ENCODE measurements at places on chromosomes 16 and 17.
A peak's percentile ranks its signal among the peaks of the same experiment; 100 is the strongest.

- no peak for DNase-seq
Observed at GRCh38 chr17:58813712-58814111, 58.1 kb downstream of the PPM1E start.

DNA sequence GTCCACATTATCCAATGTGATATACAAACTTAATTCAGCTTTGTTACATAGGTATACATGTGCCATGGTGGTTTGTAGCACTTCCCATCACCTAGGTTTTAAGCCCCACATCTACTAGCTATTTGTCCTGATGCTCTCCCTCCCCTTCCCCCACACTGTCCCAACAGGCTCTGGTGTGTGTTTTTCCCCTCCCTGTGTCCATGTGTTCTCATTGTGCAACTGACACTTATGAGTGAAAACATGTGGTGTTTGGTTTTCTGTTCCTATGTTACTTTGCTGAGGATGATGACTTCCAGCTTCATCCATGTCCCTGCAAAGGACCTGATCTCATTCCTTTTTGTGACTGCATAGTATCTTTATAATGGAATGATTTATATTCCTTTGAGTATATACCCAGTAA is 196.7 kb downstream of the CDH11 start:
- DNase-seq = no peak

GRCh38 chr16:19935694-19936093 is 51.0 kb upstream of the GPRC5B start:
- DNase-seq = no peak

- DNase-seq = peak; percentile 52
Observed at GRCh38 chr17:64025732-64026294, 5.4 kb upstream of the ICAM2 start.

GRCh38 chr17:63741143-63741407 is 524 bp downstream of the STRADA start:
- DNase-seq = no peak

- DNase-seq = no peak
Observed at GRCh38 chr16:88406096-88407041, 23.6 kb downstream of the ZNF469 start.

DNA sequence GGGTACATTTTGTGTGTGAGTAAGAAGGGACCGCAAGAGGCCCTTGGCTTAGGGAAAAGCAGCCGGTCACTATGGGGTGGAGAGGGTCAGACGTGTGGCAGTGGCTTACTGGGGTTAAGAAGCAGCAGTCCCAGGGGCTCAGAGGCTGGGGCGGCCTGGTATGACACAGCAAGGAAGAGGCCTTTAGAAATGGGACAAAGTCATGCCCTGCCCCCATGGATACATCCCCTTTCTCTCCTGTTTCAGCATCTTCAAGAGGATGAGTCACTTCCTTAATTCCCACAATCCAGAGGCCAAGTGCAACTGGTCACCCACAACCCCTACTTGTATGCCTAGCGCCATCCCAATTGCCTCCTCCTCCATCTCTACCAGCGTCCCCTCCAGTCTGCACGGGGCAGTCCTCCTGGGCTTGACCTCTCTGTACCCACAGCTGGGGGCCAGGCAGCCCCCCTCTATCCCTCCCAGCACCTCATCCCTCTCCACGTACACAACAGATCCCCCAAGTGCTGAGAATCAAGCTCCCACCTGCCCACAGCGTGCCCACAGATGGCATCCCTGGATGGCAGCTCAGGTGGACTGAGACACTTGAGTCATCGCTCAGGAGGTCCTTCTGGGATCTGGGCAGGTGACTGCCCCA is 6.9 kb upstream of the EFTUD2 start:
- peak; percentile 86 for DNase-seq

DNA sequence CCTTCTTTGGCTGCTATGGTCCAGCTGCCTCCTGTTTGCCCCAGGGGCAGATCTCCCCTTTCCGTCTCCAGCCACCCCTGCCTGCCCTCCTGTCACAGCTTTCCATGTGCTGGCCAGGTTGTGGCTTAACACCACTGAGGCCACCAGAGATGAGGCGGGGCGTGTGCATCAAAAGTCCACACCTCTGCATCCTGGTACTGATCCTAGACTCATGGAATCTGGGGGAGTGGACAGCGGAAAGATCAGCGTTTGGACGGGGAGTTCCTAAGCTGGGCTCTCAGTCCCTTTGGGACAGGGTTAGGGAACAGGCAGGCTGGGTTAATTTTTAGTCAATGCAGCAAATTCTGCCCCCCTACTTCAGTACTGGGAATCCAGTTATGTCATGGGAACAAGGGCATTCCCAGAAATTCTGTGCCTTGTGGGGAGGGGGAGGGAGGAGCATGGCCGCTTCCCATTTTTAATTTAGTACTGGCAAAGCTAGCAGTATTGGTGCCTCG is 3.9 kb downstream of the IGFBP4 start:
- no peak for DNase-seq

DNA sequence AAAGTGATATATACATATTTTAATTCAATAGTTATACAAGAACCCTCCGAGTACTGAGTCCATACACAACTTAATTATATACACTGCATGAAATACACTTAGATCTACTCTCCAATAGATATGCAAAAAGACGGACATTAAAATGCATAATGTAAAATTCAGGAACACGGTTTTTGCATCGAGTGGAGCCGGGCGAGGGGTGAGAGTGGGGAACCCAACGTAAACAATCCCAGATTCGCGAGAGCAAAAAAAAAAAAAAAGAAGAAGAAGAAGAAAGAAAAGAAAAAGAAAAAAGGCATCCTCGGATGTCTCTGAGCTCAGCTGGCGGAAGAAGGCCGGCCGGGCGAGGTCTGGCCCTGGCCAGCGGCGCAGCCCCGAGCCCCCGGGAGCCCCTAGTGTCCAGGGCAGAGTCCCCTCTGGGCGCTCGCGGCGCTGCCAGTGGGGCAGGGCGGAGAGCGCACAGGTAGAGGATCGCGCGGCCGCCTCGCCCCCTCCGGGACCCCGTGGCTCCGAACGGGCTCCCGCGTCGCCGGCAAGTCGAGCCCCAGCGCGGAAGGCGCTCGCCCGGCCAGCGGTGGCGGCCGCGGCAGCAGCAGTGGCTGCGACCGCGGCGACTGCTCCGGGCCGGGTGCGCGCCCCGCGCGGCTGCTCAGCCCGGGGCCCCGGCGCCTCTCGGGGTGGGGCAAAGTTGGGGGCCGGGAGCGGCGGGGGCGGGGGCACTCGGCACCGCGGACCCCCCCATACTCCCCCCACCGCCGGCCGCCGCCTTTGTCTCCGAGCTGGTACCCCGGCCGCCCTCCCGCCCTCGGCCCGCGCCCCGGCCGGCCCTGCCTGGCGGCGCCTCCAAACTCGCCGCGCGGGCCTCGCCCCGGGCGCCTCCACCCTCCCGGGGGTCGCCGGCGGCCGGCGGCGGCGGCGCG is 9.6 kb upstream of the ZFHX3 start:
- DNase-seq = no peak

GRCh38 chr16:85211271-85211801 is 99.1 kb upstream of the CIBAR2 start:
- DNase-seq = peak; percentile 56

- DNase-seq = no peak
Observed at GRCh38 chr17:30000001-30000754, 58.7 kb downstream of the EFCAB5 start.

DNA sequence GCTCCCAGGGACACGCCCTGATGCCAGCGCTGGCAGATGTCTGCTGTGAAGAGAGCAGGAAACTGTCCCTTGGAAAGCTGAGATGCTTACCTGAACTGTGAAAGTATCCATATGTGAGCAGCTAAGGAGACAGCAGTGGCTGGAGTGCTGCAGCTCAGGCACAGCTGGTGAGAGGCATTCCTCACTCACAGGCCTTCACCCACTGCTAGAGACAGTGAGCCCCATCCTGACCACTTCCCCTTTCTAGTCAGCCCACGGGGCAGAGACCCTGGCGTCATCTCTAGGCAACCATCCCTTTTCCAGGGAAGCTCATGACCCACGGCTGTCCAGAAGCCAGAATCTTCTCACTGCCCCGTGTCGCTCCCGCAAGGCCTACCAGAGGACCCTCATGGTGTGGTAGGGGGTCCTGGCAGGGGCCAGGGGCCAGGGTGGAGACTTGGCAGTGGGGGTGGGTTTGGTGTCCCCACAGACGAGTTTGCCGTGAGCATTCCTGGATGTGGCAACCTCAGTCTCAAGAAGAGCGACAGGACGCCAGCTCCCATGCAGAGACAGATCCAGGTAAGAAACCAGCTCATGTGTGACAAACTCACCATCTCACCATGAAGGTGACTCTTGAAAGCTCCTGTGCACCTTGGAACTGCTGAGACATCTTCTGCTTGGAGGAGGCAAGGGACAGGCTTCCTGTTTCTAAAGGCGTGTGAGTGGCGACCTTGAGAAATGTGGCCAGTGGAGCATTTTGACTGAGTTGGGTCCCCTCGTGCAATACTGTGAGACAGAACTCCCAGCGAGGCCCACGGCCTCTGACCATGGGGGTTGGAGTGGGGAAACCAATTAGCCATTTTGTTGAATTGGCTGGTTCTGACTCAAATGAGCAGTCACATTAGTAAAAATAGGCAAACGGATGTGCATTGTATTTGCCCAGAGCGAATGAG is at the start of gene SCIMP:
Gene SCIMP (minus strand): TSS at position 216 of the 932 bp plus-strand sequence. CDS start 105 bp downstream, at position 111.
- no peak for DNase-seq

GRCh38 chr17:39804839-39805238 is 59.3 kb downstream of the IKZF3 start:
- no peak for DNase-seq

DNA sequence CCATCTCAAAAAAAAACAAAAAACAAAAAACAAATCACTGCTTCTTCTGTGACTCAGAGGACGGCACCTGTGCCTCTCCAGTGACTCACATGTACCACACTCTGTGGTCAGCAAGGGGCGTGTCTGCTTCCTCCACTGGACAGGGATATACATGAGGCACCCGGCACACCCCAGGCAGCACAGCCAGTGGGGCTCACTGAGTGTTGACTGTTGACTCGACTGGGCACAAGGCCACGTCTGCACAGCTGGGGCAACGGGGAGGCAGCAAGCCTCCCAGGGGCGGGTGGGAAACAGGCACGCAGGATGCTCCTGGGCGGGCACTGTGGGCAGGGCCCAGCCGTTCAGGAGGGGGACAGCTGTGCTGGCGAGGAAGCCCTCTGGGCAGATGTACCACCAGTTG is 64.1 kb downstream of the TIMM22 start:
- DNase-seq = peak; percentile 98

- no peak for DNase-seq
Observed at GRCh38 chr16:7437843-7438242, 105.2 kb downstream of the RBFOX1 start.

GRCh38 chr16:5604770-5605169 is 507.2 kb upstream of the EEF2KMT start:
- DNase-seq = no peak

DNA sequence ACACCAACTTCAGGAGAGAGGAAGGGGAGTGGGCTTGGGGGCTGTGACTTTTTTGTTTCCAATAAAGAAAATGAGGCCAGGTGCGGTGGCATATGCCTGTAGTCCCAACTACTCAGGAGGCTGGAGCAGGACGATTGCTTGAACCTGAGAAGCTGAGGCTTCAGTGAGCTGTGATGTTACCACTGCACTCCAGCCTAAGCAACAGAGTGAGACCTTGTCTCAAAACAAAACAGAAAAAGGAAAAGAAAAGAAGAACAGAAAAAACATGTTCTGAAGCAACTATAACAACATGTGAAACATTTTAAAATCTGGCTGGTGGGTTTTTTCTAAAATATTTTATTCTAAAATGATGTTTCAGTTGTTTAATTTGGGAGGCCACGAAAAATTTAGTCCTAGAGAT is 554.0 kb upstream of the ZFHX3 start:
- no peak for DNase-seq

GRCh38 chr17:1800712-1801111 is 29.0 kb downstream of the SMYD4 start:
- DNase-seq = no peak

- DNase-seq = no peak
Observed at GRCh38 chr16:79500286-79500685, 100.3 kb downstream of the MAF start.

- DNase-seq = peak; percentile 96
Observed at GRCh38 chr17:72422505-72423285, 301.9 kb downstream of the SOX9 start.

DNA sequence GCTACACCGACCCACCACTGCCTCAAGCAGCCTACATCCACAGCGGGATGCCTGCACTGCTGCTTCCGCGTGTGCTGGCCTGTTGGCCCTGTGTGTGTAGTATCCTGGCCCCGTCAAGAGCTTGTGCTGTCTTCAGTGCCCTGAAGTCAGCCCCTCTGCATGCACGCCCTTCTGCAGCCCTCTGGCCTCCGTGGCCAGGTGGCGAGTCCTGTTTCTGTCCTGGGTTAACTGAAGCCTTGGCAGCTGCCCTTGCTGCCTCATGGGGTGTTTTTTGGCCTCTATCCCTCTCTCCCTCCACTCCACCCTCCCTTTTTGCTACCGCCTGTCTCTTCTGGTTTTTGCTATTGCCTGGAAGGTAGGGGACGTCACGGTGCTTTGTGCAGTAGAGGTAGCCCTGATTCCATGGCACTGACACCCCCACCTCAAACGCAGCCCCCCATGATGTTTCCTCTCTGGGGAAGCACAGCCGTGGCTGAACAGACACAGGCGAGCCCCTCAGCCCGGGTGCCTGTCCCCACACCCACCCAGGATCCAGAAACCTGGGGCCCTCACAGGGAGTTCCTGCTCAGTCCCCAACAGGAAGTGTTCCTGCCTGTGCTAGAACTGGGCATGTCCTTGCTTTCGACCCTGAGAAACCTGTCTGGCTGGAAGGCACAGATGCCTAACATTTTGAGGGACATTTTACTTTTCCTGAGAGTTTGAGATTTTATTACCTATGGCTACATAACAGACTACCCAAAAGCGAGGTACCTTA is 18.8 kb upstream of the AMZ2 start:
- no peak for DNase-seq

DNA sequence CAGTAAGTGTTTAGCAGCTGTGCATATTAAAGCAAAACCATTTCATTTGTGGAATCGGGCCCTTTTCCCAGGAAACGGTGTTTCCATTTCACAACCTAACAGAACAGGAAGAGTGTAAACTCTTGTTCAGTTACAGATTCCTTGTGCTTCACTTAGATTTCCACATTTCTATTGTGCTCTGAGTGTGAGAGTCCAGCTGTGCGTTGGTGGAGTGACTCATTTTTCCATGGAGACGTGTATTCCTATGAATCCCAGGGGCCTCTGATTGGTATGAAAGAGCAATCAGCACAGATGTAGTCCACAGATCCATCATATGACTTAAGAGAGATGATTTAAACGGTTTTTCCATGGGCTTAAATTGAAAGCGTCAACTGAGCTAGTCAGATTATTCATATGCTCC is 13.3 kb upstream of the CAVIN1 start:
- DNase-seq = peak; percentile 75

DNA sequence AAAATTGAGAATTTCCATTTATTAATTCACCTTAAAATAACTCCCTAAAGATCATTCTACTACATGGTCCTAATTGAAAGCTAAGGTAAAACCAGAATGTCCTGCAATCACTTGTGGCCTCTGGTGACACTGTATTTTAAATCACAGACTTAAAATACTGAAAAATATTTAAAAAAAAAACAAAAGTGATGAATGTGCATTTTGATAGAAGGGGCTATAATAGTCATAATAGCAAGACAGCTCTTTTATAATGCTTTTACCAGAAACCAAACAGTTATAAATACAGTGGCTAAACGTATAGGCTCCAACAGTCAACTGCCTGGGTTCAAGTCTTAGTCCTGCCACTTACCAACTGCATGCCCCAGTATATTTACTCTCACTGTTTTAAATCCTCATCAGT is 21.2 kb downstream of the PHLPP2 start:
- no peak for DNase-seq

GRCh38 chr16:64121473-64121872 is 1000.4 kb downstream of the CDH11 start:
- peak; percentile 63 for DNase-seq
